ENCODE measurements at places on chromosomes 2 and 18.

DNA sequence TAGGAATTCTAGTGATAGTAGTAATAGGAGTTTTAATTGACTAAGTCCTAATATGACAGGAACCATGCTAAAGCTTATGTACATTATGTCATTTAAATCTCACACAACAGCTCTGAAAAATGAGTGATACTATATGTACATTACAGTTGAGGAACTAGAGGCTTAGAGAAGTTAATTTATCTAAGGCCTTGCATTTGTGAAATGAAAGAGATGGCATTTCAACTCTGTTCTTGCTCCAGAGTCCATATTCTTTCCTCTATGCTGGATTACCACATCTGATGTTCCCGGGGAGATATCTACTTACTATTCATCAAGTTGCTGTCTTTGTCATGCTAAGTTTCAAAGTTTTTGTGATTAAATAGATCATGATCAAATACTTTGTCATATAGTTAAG lies 5.7 kb downstream of the AGPS start:
- no peak for DNase-seq

GRCh38 chr18:45084206-45084605 lies 403.5 kb downstream of the SETBP1 start:
- DNase-seq = no peak

- DNase-seq = no peak
Measured at GRCh38 chr2:195779491-195779890, 122.5 kb downstream of the SLC39A10 start.

GRCh38 chr2:68658266-68658665 lies 14.9 kb downstream of the PROKR1 start:
- DNase-seq = no peak

GRCh38 chr2:185291035-185291647 lies 447.5 kb upstream of the FSIP2 start:
- DNase-seq = no peak

- DNase-seq = no peak
Measured at GRCh38 chr2:230419181-230419580, 3.2 kb downstream of the SP100 start.

Measured in naive thymus-derived CD8-positive, alpha-beta T cell (primary cell).